ENCODE measurements at places on chromosomes 6 and 20. TPM values are rescaled to one million over a fixed set of nuclear protein-coding genes. Genes with fewer than 3 reads are reported as not detected.

DNA sequence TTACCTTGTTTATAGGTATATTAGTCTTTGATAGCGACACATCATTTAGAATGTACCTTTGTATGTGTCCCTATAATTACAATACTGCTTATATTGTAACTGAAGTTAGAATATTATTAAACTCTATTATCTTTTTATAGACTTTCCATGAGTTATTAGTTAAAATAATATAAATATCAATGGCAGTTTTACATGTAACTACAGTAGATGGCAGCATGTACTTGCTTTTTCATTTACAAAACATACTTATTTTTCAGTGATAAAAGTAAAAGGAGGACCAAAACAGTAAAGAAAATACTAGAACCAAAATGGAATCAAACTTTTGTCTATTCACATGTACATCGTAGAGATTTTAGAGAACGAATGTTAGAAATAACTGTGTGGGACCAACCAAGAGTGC lies 364.3 kb downstream of the RIMS1 start:
- H3K4me1 ChIP-seq: no peaks in the 10 kb centered on the region
- no peak overlapping the region for H3K27ac ChIP-seq

DNA sequence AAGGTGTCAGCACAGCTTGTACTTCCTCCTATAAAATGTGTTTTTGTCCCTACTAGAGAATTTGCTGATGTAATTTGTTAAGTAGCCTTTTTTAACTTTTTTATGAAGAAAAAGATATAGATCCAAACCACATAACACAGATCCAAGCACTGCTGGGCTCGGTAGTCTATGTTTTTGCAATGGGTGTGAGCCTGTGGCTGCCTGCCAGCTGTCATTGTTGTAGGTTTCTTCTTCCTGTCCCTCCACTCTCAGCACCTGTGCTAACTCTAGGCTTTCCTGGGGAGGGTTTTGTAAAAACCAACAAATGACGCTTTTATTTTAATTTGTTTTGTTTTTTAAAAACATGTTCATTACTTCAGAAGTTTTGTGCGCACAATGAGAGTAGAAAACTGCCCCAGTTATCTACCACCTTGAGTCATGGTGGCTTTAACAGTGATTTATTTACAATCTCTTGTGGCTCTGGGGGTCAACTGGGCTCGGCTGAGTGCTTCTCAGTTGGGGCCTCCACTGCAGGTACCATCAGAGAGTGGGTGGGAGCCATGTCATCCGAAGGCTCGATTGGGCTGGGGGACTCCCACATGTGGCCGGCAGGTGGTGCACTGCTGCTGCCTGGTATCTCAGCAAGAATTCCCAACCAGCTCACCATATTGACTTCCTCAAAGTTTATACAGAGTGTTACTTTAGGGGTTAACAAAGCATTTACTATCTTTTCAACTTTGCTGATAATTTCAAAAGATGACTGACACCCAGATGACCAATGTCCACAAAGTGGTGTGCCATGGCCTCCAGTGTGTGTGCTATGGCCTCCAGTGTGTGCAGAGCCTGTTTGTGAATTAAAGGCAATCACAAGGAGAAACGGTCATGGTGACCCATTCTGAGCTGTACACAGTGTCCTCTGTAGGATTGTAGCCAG lies 3.0 kb upstream of the CCR6 start:
- peak overlapping the region; percentile 79 for H3K27ac ChIP-seq
- H3K4me3 ChIP-seq: peak overlapping the region; percentile 68
- no peak for DNase-seq
- peaks cover 31% of the 10 kb centered on the region for H3K4me1 ChIP-seq

DNA sequence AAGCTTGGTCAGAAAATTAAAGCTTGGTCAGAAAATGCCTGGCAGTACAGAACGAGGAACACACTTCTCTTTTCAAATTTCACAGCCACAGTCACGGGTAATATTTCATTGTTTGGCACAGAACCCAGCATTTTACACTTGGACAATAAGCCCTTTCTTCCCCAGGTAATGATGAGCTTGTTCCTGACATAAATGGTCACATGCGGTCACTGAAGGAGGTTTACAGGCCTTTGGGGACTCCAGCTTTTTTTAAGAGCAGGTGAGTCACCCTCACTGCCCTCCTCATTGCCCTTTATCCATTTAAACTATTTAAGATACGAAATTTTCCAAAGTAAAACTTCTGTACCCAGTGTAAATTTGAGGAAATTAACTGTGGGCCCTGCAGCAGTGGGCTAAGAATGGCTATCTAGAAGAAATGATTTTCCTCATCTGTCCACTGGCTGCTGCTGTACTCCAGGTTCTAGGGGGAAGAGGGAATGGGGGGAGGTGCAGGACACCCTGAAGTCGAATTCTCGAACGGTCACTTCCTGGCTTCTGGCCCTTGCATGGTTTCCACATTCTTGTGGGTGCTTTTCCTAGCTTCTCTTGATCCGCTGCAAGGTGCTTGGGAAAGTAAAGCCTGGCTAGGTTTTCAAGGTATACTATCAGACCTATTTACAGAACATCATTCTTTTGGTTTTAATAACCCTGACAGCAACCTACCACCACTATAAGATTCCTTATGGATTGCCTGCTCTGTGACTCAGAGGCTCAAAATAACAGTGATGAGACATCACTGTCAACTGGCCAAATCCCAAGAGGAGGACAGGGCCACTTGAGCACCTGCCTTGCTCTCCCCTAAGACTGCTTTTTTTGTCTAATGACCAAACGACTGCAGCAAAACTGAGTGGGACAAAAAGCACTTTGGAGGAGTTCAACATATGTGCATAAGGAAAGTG lies 75.8 kb downstream of the PREP start:
- H3K27ac ChIP-seq: no peak overlapping the region
- peaks cover 2% of the 10 kb centered on the region for H3K36me3 ChIP-seq
- H3K27me3 ChIP-seq: no peaks in the 10 kb centered on the region
- no peaks in the 10 kb centered on the region for H3K4me1 ChIP-seq
- no peak overlapping the region for H3K4me3 ChIP-seq
- no peak for DNase-seq

- H3K27me3 ChIP-seq: no peaks in the 10 kb centered on the region
- H3K27ac ChIP-seq: no peak overlapping the region
- peaks cover 28% of the 10 kb centered on the region for H3K36me3 ChIP-seq
- H3K4me1 ChIP-seq: peaks cover 61% of the 10 kb centered on the region
- H3K4me3 ChIP-seq: peak overlapping the region; percentile 92
These were observed 2.3 kb downstream of the SAMD10 start for GRCh38 chr20:63976980-63977738.

RBBP8NL gene
- not detected for total RNA-seq

FAM83C gene
- total RNA-seq: not detected

All from activated T-cell treated with anti-CD3 and anti-CD28 coated beads, Interleukin-2, amount 50 U/mL, for 72 hours (primary cell).